NCI-H460 (cell line): ENCODE measurements at places on chromosomes 2 and 18. TPM values are rescaled to one million over a fixed set of nuclear protein-coding genes. Genes with fewer than 3 reads are reported as not detected.

DNA sequence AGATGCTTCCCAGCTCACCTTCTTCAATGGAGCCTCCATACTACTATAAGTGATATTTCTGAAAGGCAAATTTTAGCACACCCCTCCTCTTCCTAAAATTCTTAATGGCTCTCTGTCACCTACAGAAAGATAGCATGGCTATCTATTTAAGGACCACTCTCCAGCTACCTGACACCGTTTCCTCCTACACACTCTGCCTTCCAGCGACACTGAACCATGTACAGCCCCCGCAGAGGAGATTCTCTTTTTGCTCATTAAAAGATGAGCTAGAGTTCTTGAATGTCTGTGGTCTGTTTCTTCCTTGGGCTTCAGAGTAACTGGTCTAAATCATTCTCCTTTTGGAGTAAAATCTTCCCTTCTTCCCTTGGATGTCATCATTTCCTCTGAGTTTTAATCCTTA is 38.4 kb upstream of the GAREM1 start:
- DNase-seq: no peak

Gene KCNG2
- 5.2 and 6.0 TPM in 2 replicates for total RNA-seq

DNA sequence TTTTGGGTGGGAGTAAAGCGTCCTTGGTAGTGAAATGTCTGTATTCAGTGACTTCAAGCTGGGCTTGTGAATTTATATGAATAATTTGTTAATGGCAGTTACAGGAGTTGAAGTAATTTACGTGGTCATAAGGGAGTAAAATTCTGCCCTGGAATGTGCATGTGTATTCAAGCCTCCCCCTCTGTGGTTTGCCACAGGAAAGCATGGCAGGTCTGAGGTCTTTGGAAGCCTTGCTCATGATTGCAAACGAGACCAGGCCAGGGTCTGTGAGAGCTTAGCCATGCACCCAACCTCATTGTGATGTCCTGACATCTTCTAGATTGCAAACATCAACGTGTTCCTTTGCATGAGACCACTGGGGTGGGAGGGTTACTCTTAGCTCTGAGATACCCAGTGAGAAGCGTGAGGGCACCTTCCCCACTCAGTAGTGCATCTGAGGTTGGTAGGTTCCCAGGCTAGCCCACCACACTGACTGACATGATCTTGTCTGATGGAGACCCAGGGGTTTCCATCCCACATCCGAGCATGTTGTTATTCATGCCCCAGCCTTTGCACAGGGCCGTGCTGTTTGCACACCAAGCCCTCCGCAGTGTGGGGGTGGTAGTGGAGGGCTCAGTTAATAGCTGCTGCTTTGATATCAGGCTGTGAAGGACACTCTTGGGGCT is 216.5 kb downstream of the KLHL29 start:
- DNase-seq: no peak

DNA sequence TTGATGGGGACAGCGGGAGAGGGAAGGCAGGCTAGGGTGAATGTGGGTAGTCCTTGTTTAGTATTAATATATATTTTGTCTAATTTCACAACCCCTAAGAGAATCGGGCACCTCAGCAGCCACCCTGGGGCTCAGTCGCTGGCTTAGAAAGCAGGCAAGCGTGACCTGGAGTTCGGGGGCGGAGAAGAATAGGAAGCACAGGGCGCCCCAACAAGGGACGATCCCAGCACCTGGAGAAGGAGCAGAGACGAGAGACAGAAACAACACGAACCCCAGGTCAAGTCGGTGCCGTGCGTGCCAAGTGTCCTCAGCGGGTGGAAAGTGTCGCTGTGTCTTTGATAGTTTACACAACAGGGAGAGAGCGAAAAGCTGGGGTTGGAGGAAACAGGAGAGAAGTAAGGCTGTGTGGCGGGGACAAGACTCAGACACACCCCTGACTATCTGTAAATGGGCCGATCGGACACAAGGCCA is 95.4 kb downstream of the NFATC1 start:
- no peak for DNase-seq

GRCh38 chr2:120867290-120868241 is 131.9 kb downstream of the GLI2 start:
- peak; percentile 51 for DNase-seq

GRCh38 chr18:13494871-13495445 is 231.4 kb downstream of the FAM210A start:
- DNase-seq: no peak

GRCh38 chr18:39375066-39375465 is 1809.5 kb upstream of the CELF4 start:
- no peak for DNase-seq

Gene TMEM182
- 6.9 and 9.1 TPM in 2 replicates for total RNA-seq

- DNase-seq: no peak
Observed at GRCh38 chr18:36127836-36128529, 1.2 kb downstream of the SLC39A6 start.

DNA sequence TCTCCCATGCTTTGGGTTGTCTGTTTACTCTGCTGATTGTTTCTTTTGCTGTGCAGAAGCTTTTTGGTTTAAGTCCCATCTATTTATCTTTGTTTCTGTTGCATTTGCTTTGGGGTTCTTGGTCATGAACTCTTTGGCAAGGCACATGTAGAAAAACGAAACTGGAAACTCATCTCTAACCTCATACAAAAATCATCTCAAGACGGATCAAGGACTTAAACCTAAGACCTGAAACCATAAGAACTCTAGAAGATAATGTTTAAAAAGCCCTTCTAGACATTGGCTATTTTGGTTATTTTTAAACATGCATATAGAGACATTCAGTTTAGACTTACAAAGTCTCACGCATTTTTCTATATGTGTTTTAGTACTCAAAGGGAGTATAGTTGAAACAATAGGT is 1164.3 kb upstream of the GYPC start:
- no peak for DNase-seq

DNA sequence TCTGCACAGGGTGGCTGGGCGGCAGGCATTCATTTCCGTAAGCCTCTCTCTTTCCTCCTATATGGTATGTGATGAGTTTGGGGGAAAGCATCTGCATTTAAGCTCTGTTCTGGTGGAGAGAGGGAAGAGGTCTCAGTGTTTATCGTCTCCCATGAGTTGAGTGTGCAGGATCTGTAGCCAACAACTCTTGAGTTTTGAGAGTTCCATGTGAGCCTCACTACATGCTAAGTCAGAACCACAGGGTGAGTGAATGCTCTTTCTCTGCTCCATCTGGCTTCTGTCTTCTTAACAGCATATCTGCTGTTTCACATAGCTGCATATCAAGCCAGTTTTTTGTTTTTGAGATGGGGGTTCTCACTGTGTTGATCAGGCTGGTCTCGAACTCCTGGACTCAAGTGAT is 22.7 kb downstream of the RAB31 start:
- no peak for DNase-seq

DNA sequence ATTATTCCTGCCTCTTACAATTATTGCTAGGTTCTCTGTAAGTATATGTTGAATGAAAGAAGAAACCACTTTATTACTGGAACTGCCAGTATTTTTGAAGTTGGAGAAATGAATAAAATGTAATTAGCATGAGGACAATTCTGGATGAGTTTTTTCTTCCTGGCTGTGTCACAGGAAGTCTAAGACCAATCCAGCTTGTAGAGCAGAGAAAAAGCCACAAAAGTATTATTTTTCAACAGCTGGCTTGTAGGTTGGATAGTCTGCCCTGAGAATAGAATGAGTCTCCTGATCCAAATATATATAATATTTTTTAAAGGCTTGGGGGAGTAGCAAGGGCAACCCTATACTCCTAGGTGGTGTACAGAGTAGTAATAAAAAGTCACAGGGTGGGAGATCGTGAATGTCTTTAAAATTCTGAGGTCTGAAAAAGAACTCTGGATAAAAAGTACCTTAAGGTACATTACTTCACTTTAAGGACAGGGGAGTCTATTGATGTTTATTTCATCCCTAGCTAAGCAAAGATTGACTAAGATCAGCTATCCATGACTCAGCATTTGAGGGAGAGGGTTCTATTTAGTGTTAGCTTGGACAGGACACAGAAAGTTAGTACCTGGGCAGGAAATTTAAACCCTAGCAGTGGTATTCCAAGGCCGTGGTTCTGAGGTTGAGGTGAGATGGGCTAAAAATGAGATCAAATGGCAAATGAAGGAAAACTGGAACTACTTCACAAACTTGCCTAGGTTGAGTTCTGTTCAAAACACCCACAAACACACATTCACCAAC is 31.7 kb downstream of the SLC40A1 start:
- DNase-seq: peak; percentile 53

Gene AKAIN1
- total RNA-seq: not detected in 2 replicates

DNA sequence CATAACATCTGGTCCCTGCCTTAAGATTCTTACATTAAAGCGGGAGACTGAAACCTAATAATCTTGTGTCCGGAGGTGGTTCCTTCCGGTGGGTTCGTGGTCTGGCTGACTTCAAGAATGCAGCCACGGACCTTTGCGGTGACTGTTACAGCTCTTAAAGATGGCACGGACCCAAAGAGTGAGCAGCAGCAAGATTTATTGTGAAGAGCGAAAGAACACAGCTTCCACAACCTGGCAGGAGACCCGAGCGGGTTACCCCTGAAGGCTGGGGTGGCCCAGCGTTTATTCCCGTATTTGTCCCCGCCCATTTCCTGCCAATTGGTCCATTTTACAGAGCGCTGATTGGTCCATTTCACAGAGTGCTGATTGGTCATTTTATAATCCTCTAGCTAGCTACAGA is 122.3 kb upstream of the SIX2 start:
- DNase-seq: no peak

- no peak for DNase-seq
Observed at GRCh38 chr2:148300544-148300943, 279.7 kb downstream of the MBD5 start.

- DNase-seq: no peak
Observed at GRCh38 chr2:59888015-59888414, 665.4 kb downstream of the BCL11A start.

Gene RNF144A
- total RNA-seq: 6.9 and 7.3 TPM in 2 replicates

GRCh38 chr2:143312441-143312840 is 183.2 kb downstream of the ARHGAP15 start:
- no peak for DNase-seq

Gene DOCK10
- total RNA-seq: 17.5 and 23.9 TPM in 2 replicates

DNA sequence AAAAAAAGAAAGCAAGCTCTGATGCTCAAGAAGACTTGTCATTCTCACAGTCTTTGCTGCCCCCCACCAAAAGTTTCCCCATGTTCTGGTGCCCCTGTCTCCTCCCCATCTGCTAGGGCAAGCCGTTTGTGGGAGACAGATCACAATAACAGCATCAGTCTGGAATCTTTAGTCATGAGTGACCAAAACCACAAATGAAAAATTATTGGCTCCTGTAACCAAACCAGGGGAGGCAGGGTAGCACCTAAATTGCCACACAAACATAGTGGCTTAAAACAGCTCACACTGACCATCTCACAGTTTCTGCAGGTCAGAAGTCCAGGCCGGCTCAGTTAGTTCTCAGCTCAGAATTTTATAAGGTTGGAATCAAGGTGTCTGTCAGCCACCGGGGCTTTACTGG is 9.1 kb upstream of the B3GNT7 start:
- no peak for DNase-seq

Gene APCDD1
- not detected in 2 replicates for total RNA-seq

Gene SLC9A4
- not detected in 2 replicates for total RNA-seq

GRCh38 chr2:20635675-20636584 is 15.0 kb downstream of the HS1BP3 start:
- DNase-seq: peak; percentile 76

Gene EML4
- 36.0 and 36.3 TPM in 2 replicates for total RNA-seq

- no peak for DNase-seq
Observed at GRCh38 chr18:58896268-58896667, 31.6 kb downstream of the ZNF532 start.

GRCh38 chr2:238289574-238289973 is 1.2 kb upstream of the PER2 start:
- DNase-seq: no peak

- DNase-seq: no peak
Observed at GRCh38 chr18:32907648-32908423, 135.0 kb upstream of the KLHL14 start.

Gene FAM124B
- not detected in 2 replicates for total RNA-seq

DNA sequence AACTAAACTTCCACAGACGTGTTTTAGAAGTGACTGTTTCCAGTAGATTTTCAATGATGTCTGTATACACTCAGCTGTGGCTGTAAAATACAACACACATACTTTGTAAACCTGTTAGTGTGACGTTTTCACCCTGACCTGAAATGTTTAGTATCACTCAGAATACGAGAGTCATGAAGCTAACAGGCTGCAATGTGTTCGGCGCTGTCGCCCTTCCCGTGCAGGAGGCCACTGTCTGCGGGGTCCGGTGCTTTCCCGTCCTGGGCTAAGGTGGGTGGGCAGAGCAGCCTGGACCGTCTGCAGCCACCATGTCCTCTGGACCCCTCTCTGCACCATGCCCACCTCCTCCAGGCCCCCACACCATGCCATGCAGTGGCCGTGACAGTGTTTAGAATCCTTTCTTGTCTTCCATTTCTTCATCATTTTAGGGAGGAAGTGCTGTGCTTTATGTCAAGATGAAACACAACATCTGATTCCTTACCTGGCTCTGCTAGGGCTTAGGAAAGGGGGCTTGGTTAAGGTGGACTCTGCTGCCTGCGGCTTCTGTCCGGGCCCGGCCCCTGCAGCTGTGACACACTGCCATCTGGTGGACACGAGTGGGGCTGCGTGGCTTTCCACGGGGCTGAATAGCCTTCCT is 53.8 kb upstream of the RBM44 start:
- peak; percentile 57 for DNase-seq

DNA sequence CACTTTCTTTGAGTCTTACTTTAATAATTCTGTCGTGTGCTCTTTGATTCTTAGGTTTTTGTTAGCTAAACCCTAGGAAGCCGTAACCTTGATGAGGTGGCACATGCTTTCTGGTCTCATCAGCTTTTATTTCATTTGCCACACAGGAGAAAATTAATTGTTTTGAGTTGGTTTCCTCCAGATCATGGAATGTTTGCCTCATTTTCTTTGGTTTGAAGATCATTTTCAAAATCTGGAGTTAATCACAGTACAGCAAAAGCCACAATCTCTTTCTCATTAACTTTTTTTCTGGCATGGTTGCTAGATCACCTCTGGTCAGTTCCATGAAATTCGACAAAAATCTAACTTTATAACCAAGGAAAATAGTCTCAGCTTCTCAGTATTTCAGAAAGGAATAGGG is 182.9 kb downstream of the MYO1B start:
- DNase-seq: no peak

Gene CTAGE1
- not detected in 2 replicates for total RNA-seq

- no peak for DNase-seq
Observed at GRCh38 chr2:9285921-9286320, 79.3 kb downstream of the ASAP2 start.

Gene AGAP1
- total RNA-seq: 18.1 and 18.3 TPM in 2 replicates

DNA sequence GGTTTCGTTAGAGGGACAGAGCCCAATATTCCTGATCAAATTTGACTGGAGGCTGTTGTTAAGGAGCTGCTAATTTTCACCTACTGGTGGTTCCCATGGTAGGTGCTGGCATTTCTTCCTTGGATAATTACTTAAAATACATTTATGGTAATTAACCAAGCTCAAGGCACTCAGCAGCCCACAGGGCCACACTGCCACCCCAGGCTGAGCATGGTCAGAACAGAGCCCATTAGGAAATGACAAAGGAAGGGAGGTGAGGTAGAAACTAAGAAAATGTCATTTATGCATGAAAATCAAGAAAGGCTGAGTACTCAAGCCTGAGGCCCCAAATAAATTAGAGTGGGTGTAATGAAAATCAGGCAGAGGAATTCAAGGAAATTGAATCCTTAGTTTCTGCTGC is 510.2 kb upstream of the GYPC start:
- DNase-seq: no peak

Gene HRH4
- 0.12 and 0.29 TPM in 2 replicates for total RNA-seq

- no peak for DNase-seq
Observed at GRCh38 chr2:195428673-195429072, 228.4 kb upstream of the SLC39A10 start.

GRCh38 chr2:152063325-152063924 is 35.4 kb downstream of the CACNB4 start:
- no peak for DNase-seq

Gene KIF1A
- total RNA-seq: 0.37 and 0.63 TPM in 2 replicates

GRCh38 chr2:128686497-128686859 is 367.8 kb upstream of the HS6ST1 start:
- DNase-seq: no peak
